Fibroblast of skin of scalp (primary cell): ENCODE measurements at places on chromosomes 11 and 22.

DNA sequence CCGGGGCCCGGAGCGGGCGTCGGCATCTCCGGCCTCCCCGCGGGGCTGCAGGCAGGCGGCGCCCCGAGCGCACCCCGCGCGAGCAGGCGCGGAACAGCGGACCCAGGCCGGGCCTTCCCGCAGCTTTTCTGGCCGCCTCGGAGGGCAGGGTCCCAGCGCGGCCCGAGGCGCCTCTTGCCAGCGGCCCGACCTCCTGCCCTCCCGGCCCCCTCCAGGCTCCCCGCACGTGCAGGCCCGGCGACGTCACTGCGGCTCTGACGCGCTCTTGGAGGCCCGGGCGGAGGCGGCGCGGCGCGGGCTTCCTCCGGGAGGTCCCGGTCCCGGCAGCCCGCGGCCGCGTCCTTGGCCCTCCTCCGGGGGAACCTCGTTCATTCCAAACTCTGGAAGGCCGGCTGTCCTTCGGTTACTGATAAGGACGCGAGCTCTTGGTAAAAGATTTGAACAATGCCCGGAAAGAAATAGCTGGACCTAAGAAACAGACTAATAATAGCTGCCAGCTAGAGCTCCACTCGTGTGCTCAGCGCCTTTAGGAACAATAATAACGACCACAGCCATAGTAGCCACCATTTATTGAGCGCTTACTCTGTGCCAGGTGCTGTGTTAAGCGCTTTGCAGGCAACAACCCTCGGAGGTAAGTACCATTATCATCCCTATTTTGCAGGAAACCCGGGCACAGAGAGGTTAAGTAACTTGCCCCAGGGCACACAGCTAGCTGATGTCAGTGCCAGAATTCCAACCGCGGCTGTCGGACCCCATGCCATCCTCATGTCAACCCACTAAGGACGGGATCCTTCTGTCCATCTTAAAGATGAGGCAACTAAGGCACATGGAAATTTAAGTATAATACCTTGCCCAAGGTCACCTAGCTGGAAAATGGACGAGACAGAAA, 39.1 kb upstream of the CREB3L1 start:
- peak; percentile 63 for DNase-seq

DNA sequence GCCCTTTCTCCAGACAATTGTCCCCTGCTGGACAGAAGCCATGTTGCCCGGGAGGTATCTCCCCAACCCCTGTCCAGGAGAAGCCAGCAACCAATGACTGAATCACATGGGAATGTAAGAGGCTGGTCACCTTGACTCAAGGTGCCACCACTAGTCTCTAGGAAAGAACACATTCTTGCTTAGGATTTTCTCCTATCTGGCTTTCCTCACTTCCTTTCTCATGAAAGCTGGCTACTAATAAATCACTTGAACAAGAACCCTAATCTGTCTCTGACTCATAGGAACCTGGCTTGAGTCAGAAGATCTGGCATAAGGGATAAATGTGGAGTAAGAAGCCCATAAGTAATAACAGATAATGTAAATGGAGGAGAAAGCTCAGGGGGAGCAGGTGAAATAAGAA, 101.4 kb upstream of the C11orf87 start:
- DNase-seq = peak; percentile 18

DNA sequence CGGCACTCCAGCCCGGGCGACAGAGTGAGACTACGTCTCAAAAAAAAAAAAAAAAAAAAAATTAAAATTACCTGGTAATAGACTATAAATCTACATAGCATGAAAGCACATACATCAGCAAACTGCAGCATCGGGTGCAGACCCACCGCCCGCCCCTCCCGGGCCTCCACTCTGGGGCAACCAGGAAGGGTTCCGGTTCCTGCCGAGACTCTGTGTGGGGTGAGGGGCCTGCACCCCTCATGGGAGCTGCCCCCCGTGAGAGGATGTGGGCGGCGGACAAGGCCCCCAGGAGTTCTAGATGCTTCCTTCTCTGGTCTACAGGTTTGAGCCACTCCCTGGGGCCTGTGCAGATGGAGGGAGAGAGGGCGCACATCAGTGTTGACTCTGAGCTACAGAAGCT, 9.1 kb downstream of the DRD4 start:
- no peak for DNase-seq

DNA sequence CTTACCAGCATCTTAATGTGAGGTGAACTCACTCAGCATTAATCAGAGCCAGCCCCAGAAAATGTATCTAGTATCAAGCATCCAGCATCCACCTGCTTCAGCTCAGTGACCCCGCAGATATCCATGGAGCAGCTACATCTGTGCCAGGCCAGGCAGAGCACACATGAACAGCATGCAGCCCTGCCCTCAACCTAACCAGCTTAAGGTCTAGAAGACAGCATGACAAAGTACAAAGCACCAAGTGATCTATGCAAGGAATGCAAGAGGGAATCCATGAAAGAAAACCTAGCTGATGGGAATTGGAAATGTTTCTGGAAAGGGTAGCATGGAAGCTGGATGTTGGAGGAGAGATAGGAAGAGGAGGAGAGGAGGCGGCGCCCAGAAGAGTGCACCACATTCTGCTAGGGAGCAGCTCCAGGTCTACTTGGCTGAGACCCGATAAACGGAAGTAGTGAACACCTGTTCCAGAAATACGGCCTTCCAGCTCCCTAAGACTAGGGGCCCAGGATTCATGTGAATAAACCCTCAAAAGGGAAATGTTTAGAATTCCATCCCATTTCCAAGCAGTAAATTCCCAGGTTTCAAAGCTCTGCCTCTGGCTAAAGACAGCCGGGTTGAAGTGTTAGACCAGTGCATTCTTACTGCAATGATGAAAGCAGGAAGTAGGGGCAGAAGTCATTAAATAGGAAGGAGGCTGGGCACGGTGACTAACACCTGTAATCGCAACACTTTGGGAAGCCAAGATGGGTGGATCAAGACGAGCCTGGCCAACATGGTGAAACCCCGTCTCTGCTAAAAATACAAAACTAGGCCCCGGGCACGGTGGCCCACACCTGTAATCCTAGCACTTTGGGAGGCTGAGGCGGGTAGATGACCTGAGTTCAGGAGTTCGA, 23.5 kb upstream of the L3MBTL2 start:
- no peak for DNase-seq

DNA sequence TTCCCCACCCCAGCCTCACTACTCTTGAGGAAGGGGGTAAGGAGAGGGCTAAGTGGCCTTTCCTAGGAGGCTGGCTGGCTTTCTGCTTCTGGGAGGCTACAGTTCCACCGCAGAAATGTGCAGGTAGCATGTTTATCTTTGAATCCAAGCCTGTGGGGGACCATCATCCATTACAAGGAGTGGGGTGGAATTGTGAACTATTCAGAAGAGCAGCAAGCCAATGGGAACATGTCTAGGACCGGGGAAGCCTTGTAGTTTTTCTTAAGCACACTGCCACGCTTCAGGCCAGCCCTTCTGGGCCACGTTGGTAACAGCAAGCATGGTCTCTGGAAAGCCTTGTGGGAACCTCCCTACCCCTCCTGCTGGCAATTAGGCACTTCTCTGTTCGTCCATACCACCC, 100.3 kb downstream of the AMOTL1 start:
- DNase-seq = no peak

DNA sequence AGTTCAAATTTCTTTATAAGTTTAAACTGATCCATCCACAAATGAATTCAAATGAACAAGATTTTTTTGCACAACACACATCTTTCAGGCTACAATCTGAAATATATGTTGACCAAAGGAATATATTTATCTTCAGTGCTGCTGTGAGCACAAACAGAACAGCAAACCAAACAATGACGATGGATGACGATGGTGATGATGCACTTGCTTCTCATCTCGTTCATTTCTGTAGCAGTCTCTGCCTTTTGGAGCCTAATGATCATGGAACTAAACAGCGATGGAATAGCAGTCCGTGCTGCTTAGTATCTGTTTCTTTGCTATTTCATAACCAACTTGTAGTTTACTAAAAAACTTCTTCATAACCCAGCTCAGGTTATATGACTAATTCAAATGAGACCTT, 220.7 kb upstream of the BLID start:
- DNase-seq = no peak

DNA sequence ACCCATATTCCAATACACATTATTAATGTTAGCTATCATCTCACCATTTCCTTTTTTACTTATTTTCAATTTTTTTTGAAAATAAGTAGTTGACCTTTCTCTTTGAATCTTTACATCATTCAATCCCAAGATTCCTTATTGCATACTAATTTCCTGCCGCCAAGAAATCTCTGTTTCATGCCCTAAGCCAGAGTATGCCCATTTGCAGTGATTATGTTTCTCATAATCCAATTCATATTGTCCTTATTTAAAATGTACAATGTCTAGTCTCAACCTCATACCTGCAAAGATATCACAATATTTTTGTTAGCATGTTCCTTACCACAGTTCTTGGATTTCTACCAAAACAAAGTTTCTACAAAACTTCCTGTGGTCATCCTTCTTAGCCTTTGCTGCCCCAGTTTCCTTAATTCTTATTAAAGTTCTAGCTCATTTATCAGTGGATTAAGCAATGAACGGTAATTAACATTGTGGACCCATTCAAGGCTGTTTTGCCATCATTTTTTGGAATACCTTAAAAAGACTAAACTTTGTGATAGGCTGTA, 75.3 kb downstream of the CD44 start:
- peak; percentile 68 for DNase-seq

- DNase-seq = peak; percentile 86
Observed at GRCh38 chr22:38317995-38318715, 922 bp upstream of the CSNK1E start.

- DNase-seq = no peak
Observed at GRCh38 chr11:17684550-17684949, 34.8 kb upstream of the MYOD1 start.

DNA sequence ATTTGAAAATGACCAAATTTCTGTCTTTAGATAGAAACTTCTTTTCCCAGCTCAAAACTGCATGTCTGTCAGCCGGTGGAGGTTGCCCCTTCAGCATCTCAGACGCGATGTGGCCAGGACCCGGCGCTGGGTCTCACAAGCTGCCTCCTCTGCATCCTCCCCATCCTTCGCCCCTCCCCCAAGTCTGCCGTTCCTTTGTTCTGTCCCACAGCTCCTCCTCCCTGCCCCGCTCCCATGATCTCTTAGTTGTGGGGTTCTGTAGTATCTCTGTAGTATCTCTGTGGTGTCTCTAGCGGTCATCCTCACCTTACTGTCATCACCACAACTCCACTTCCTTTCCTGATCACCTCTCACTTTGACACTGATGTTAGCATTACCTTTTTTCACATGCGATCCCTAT, 49.9 kb downstream of the TRAF6 start:
- no peak for DNase-seq

GRCh38 chr11:1736447-1736992, 13.9 kb downstream of the IFITM10 start:
- peak; percentile 14 for DNase-seq

DNA sequence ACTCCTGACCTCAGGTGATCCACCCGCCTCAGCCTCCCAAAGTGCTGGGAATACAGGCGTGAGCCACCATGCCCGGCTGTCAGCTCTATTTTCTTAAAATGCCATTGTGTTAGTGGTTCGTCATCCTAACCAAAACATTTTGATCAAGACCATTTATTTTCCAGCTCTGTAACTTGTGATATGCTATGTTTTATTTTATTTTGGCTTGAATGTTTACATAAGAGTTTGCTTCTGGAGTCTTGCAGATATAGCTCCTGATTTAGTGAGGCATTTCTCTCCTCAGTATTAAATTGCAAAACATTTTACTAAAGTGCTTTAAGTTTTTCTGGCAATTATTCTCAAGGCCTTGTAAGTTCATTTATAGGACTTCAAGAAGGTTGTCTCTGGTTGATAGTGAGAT, 4.4 kb downstream of the EP300 start:
- no peak for DNase-seq

DNA sequence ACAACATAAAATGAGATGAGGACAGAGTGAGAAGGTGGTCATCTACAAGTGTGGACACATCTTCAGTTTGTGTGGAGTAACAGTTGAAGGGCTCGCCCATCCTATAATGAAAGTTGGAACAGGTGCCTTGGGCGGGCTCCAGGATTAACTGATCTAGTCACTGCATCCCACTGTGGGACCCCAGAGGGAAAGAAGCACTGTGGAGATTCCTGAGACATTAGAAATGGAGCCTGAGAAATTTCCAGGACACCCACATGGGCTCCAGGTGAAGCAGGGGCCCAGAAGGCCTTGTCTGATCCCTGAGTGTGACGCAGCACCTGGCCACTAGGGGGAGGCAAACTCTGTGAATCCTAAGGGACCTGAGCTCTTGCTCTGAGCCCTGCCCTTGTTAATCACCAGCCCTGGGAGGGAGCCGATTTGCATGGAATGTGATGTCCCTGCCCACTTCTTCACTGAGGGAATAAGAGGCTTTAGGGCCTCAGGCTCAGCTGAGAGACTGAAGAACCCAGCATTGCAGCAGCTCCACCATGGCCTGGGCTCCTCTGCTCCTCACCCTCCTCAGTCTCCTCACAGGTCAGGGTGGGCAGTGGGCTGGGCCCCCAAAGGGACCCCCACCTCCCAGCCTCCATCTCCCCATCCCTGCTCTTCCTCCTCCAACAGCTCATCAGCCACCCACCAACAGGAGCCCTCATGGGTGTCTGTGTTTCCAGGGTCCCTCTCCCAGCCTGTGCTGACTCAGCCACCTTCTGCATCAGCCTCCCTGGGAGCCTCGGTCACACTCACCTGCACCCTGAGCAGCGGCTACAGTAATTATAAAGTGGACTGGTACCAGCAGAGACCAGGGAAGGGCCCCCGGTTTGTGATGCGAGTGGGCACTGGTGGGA, 98.4 kb downstream of the VPREB1 start:
- peak; percentile 7 for DNase-seq

- DNase-seq = no peak
Observed at GRCh38 chr11:74005721-74006517, 3.0 kb downstream of the UCP3 start.

DNA sequence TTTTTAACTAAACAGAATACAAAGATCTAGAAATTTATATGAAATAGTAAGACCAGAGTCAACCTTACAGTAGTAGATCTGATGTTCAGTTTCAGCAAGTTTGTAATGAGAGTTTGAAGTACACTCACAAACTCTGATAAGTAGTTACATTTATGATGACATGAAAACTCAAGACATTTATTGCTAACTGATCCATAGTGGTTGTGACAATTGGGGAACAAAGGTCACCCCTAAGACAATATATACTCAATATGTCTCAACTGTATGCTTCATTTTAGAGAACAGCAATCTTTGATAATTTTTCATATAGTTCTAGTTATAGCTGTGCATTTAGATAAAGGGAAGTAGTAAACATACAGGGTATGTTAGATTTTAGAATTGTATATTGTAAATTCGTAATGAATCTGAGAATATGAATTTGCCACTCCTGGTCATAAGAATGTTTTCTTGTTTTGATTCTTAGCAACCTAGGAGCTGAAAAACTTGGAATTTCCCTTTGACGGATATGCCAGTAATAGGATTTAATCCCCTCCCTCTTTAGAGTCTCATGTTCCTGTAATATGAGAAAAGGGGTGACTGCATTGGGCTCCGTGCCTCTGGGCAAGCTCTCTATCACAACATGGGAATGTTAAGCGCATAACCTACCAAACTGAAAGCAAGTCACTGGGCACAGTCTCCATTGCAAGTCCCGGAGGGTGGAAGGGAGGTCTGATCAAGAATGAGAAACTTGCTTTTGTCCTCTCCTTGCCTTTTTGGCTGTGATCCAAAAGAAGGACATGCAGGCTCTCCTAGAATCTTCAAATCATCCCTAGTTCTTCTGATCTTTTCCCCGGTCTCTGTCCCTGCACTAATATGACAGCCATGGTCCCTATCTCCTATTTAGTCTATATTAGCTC, 11.4 kb downstream of the OR10D3 start:
- DNase-seq = no peak
